ENCODE measurements at places on chromosomes 12 and 14.
A peak's percentile ranks its signal among the peaks of the same experiment; 100 is the strongest.

- no peak for DNase-seq
These were observed 72.4 kb downstream of the IFT43 start for GRCh38 chr14:76057914-76058313.

DNA sequence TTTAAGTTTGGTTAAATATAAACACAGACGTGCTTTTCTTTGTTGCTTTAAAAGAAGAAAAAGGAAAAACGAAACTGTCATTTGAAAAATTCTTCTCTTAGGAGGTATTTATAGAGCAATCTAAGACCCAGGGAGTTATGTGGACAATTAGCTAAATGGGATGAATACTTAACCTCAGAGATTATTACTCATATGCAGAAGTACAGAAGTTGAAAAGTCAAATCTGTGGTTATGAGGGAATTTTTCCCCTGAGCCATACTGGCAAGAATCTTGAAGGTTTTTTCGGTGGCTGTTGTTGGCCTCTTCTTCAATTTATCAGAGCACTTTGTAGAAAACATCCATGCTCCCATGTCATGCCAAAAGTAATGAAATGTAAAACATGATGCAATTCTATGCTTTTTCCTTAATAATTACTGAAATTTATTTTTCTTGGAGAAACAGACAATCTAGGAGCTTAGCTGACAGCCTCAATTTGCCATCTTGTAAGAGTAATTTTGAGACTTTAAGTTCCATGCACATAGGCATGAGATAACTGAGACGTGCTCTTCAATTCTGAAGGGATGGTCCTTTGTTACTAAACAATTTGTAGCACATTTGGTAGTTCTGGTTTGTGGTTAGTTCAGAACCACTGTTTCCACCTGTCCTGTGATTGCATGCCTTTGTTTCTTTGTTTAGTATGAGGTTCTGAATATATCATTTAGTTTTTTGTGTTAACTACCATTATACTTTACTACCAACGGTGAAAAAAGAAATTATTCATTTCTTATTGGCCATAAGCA is 126.6 kb downstream of the BCAT1 start:
- DNase-seq, result peak; percentile 62

GRCh38 chr14:53409969-53410368 is 256.8 kb upstream of the DDHD1 start:
- no peak for DNase-seq

- no peak for DNase-seq
These were observed 5.0 kb upstream of the LRRK2 start for GRCh38 chr12:40219760-40220159.

DNA sequence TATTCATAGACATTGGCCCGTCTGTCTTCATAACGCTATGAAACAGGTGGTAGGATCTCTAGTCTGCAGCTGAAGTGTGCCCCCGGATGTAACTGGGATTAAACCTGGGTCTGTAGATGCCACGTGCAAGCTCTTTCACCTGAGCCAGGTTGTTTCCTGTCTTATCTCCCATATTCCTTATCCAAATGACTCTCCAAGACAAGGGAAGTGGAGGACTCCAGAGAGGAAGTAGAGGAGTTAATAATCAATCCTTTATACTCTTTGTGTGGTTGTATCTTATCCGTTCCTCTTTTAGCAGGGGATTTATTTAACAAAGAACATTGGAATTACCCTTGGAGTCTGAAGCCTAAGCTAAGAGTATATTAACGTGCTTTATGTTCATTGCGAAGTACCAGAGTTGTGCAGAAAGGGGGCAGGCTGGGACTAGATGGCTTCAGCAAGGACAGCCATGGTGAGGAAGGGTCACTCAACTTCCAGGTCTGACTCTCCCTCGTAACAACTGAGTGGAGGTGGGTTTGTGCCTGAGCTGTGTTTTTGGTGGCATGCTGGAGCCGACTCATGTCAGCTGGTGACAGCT is 82.8 kb downstream of the RIN3 start:
- DNase-seq, result no peak

DNA sequence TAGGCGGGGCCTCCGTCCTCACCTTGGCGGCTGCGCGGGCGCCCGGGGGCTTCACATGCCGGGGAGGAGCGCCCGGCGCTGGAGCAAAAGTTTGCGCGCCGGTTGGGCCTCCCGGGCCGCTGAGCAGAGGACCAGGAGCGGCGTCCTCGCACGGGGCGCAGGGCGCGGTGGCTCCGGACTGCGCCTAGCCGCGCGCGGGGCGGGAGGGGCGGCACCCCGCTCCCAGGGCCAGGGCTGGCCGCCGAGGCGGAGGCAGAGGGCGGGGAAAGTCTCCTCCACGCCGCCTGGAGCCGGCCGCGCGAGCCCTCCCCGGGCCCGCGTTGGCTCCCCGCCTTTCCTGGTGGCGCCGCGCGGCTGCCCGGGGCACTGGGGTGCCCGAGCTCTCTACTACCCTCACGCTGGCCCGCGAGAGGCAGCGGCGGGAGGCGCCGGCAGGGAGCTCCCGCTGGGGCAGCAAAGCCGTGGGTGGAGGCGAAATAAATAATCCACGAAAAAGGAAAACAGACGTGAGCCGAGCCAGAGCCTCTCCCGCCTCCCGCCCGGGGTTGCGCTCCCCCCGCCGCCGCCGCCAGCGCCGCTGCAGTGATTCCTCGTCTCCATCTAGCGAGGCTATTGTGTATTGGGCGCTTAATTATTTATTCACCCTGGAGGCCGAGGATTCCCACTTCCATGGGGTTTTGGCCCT is 400 bp upstream of the PRIMA1 start:
- no peak for DNase-seq

- DNase-seq, result peak; percentile 61
These were observed 103.9 kb upstream of the MYL2 start for GRCh38 chr12:111024205-111024801.

GRCh38 chr12:119036878-119037825 is 55.8 kb downstream of the SRRM4 start:
- peak; percentile 33 for DNase-seq

- no peak for DNase-seq
These were observed 20.7 kb downstream of the NID2 start for GRCh38 chr14:52048116-52048515.

- DNase-seq, result no peak
These were observed 64.4 kb upstream of the FZD10 start for GRCh38 chr12:130097798-130098255.

DNA sequence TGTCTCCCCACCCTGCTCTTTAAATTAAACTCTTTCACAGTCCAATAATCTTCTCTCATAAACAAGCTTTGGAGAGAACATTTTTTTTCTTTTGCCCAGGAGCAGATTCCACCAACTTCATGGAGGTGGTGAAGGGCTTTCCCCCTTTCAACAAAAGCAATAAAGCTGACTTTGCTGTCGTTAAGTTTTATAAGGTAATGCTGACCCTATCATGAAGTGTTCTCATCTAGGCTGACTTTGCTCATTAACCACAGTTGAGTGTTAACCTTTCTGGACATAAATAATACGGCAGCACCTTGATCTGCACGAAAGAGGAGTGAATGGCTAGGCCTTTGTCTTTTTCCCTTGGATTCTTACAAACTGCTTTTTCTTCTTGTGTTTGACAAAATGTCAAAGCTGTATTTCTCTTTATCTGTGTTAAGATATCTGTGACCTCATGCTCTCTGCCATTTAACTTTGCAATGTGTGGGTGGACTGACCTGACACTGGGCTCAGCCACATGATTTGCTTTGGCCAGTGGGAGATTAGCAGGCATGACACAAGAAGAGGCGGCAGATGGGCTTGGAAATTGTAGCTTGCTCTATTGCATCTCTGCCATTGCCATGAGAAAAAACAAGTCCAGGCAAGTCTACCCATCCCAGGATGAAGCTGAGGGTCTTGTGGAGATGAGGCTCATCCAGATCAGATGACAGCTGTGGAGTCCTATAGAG is 470.9 kb upstream of the CCDC196 start:
- no peak for DNase-seq

GRCh38 chr12:18267427-18268099 is 6.2 kb downstream of the PIK3C2G start:
- DNase-seq, result no peak

DNA sequence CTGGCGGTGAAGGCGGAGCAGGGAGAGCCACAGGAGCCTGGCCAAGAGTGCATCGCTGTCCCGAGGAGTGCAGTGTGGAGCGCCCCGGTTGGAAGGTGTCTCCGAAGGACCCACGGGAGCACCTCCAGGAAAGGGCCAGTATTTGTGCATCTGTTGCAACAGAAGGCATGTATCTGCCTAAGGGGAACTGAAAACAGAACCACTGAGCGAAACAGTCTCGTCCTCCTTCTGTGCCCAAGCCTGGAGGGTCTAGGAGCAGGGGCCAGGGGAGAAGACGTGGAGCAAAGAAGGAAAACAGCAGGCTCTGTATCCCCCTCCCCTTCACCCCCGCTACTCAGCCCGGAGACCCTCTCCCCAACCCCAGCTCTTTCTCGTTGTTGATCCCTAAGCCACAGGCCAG is 5.3 kb upstream of the LRRC10 start:
- DNase-seq, result no peak

- peak; percentile 73 for DNase-seq
These were observed 10.3 kb downstream of the TBPL2 start for GRCh38 chr14:55430024-55430690.

GRCh38 chr12:14264316-14264715 is 101.2 kb upstream of the ATF7IP start:
- DNase-seq, result no peak

GRCh38 chr12:6871052-6871957 is 1.8 kb downstream of the SPSB2 start:
- peak; percentile 65 for DNase-seq

DNA sequence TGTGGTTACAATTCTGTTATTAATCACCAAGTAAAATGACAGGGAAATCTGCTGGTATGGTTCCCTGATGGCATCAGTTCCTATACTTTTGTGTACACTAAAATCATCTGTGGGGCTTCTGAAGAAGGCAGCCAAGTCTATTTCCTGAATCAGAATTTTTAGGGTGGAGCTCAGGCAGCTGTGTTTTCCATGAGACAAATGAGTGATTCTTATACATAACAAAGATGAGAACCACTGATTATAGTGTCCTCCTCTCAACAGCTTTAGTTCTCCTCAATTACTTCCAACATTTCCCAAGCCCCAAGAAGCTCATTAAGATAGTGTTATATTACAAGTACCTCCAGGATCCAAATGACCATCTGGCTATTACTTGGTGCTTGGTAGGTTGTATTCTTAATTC is 64.5 kb upstream of the USP44 start:
- no peak for DNase-seq

GRCh38 chr12:54723379-54724256 is 75.5 kb upstream of the DCD start:
- DNase-seq, result peak; percentile 55

DNA sequence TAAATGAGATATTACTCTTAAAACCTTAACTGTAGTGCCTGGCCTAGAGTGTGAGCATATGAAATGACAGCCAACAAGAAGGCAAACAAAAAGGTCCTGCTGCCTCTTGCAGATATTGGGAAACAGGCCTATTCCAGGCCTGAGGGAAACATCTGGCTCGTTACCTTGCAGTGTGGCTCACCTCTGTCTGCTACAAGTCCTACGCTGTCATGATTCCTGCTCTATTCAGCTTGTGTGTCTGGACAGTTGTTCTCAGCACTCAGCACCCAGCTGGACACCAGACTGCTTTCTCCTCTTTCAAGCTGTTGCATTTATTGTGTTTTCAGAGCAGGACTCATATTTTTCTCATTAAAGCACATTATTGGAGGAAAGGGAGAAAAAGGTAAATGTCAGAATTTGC is 113.5 kb downstream of the TMTC2 start:
- DNase-seq, result no peak

DNA sequence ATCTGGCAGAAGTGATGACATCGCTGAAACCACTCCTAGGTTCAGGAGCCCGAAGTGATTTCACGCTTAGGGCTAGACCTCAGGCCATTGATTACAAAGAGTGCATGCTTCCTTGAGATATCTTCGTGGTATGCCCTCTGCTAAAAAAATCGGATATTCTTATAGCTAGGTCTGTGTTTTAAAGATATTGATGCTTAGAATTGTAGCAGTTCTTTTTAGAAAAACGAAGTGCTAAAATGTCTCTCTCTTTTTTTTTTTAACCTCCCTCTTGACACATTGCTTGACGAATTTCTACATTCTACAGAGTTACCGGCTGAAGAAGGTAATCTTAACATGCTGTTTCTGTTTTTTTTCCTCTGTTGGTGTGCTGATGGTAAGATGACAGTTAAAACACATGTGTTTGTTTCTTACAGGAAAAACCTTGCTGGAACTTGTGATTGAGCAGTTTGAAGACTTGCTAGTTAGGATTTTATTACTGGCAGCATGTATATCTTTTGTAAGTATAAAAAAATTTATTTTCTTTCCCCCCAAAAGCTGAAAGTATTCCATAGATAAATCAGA is 1.3 kb downstream of the ATP2A2 start:
- no peak for DNase-seq

All from activated CD4-positive, alpha-beta T cell treated with anti-CD3 and anti-CD28 coated beads, Interleukin-2, Interleukin-6, amounts not matched to agents 100 ng/mL and 50 ng/mL, durations not matched to agents 16 hours and 8 hours (primary cell).